NCI-H1105 (cell line): ENCODE measurements at places on chromosomes 11 and 22.

DNA sequence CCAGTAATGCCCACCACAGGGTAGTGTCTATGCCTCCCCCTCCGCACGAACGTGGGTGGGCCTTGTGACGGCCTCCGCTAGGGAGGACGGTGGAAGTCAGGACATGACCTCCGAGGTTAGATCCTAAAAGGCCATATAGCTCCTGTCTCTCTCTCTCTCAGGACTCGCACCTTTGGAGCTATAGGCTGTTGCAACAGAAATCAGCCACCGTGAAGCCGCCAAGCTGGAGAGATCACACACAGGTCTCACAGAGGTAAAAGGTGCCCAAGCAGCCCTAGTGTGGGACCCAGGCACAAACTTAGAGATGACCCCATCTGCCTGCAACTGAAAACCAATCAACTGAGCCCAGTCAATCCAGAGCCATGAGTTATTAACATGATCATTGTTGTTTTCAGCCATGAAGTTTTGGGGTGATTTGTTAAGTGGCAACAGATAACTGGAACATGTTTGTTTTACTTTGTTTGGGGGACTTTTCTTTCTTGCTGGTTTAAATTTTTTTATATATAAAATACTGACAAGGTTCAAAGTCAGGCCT, 7.4 kb upstream of the NAP1L4 start:
- DNase-seq: no peak

DNA sequence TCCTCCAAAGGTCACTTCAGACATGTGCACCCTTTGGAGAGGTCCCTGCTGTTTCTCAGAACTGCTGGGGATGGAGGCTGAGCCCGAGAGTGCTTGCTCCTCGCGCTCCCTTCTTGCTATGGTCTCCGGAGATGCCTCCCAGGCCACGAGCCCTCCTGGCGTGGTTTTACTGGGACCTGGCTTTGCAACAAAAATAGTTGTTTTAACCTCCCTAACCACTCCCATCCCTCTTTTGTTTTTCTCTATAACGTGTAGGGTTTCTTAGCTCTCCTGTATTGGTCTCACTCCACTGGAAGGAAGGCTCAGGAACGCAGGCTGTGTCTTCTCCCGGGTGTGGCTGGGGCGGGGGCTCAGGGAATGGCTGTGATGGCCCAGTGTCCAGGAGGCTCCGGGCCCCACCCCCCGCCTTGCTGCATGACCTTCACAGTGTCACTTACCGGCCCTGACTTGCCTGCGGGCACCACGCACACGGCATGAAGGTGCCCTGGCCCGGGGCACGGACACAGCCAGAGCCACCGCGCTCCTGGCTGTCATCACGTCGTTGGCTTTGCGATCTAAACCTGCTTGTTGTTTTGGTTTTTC, 5.6 kb downstream of the PTDSS2 start:
- no peak for DNase-seq

GRCh38 chr11:69868006-69868810, 49.0 kb upstream of the FGF3 start:
- no peak for DNase-seq

GRCh38 chr22:43014316-43014868, 557 bp downstream of the PACSIN2 start:
- peak; percentile 11 for DNase-seq
